Renal cortex interstitium (tissue), 15 donors: ENCODE measurements at places on chromosomes 4 and X. TPM values are rescaled to one million over a fixed set of nuclear protein-coding genes. Genes with fewer than 3 reads are reported as not detected.

The TMSB15A gene
- 46.8 TPM for polyA plus RNA-seq

The PDGFRA gene
- 160 TPM for polyA plus RNA-seq

The MAGEA8 gene
- polyA plus RNA-seq = 0.19 TPM

The TENM3 gene
- polyA plus RNA-seq = 16.6 TPM

The PNCK gene
- 8.4 TPM for polyA plus RNA-seq

The F8A3 gene
- polyA plus RNA-seq = 8.0 TPM

The RPGR gene
- 21.6 TPM for polyA plus RNA-seq

The FRG2 gene
- polyA plus RNA-seq = not detected

The ETNPPL gene
- polyA plus RNA-seq = 0.33 TPM

The CDKL2 gene
- polyA plus RNA-seq = 10.8 TPM

The VEGFD gene
- polyA plus RNA-seq = 0.33 TPM

DNA sequence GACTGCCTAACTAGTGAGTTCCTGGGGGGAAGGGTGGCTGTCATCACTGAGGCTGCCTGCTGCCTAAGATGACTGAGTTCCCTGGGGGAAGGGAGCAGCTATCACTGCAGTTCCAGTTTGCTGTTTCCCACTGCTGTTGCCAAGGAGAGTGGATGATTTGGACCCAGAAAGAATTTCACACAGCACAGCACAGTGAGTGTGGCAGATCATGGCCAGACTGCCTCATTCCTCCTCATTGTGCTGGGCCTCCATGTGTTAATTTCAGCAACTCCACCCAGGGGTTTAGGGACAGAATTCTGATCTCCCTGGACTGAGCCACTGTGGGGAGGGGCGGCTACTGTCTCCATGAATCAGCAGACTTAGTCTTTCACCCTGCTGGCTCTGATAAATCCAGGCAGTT lies 125.0 kb downstream of the TEX13C start:
- DNase-seq = no peak

DNA sequence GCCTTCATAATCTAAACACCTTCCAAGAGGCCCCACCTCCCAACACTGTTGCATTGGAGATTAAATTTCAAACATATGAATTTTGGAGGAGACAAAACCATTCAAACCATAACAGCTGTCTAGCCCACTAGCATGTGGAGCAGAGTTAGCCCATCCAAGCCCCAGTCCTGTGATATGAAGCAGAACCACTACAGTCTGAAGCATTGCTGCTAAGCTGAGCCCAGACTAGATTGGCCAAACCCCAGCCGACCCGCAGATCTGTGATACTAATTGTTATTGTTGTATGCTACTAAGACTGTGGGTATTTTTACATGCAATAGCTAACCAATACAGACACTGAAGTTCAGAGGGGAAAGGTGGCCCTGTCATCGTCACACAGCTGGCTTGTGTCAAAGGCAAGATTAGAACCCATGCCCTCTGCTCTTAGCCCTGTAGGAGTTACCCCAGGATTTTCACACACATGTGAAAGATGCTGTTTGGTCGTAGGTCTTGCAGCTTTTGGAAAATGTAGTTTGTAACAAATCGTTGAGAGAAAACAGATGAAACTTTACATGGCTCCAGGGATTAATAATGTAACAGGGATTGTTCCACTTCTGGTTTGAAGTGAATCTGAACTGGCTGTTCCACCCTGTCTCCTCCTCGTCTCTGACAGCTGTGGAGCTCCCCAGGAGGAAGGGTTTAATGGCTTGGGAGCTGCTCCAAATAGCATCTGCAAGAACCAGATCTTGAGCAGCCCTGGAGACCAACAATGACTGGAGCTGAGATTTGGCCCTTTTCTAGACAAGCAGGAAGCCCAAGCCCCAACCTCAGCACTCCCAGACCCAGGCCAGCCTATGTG lies 517.5 kb downstream of the MID1IP1 start:
- no peak for DNase-seq

DNA sequence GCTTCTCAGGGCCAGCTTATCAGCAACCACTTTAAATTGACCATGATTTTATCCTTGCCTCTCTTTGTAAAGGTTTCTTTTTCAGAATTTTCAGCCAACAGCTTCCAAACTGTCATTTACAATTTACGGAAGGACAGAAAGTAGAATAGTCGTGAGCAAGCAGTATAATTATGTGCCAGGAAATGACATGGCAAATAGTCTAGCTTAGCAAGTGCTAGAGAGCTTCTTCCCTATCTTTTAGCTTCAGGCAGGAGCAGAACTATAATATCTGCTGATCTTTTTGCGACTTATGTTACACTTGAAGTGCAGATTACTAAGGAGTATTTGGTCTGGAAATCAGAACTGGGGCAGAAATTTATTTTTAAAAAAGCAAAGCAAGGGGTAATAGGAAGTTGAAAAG lies 123.0 kb upstream of the AP1S2 start:
- no peak for DNase-seq

- DNase-seq = no peak
Measured at GRCh38 chrX:148728901-148729300, 228.5 kb downstream of the AFF2 start.

DNA sequence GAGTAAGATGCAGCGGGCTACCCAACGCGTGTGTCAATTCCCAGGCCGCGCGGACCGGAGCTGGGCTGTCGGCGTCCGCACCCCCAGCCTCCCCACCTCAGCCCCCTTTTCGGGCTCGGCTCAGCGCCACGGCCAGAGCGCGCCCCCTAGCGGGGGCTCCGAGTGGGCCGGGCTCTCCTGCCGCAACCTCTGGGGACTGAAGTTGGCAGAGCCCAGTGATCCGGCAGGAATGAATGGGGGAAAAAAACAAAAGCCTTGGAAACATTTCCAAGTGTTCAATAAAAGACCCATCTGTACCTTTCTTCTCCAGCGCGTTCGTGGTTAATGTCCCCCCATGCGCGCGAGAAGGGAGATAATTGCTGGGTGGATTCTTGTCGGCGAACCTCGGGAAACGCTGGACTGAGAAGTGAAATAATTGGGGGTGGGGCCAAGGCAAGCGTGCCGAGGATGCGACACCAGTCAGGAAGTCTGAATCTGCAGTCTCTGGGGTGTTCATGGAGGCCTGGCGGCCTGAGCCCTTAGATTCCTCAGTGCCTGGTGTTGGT lies 5.2 kb upstream of the ARX start:
- no peak for DNase-seq

DNA sequence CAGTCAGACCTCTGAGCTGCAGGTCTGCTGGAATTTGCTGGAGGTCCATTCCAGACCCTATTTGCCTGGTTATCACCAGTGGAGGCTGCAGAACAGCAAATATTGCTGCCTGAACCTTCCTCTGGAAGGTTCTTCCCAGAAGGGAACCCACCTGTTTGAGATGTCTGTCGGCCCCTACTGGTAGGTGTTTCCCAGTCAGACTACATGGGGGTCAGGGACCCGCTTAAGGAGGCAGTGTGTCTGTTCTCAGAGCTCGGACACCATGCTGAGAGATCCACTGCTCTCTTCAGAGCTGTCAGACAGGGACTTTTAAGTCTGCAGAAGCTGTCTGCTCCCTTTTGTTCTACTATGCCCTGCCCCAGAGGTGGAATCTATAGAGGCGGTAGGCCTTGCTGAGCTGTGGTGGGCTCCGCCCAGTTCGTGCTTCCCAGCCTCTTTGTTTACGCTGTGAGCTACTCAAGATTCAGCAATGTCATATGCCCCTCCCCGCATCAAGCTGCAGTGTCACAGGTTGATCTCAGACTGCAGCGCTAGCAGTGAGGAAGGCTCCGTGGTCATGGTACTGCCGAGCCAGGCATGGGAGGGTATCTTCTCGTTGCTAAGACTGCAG lies 44.1 kb upstream of the KDR start:
- DNase-seq = no peak

DNA sequence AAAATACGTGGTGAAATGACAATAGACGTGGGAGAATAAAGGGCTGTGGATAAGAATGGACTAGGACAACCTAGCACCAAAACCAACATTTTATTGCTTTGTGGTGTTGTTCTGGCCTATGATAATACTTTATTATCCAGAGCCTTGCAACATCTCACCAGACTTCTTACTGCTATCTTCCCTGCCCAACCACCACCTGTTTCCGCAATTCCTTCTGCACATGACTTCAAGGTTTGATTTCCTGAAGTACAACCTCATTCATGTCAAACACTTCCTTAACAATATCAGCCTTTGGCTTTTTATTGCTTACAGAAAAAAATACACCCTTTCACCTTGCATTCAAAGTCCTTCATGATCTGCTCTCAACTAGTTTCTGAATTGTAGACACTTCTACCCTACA lies 84.8 kb downstream of the RTL3 start:
- DNase-seq = no peak

GRCh38 chrX:22059775-22060174 lies 27.6 kb downstream of the PHEX start:
- no peak for DNase-seq

DNA sequence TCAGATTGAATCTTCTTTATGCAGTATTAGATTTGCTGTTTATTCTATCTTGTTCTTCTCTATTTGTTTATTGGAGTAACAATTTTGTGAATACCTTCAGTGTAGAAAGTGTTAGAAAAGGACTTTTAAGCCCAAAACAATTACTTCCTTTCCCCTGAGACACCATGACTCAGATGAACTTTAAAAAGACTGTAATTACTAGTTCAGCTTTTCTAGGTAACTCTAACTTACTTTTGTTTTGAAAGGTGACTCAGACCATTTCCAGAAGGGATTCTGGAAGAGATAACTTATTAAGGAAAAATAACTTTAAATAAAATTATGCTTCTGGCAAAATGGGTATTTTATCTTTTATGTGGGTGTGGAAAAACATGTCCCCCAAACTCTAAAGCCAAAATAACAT lies 561.5 kb upstream of the PCDH10 start:
- DNase-seq = no peak

DNA sequence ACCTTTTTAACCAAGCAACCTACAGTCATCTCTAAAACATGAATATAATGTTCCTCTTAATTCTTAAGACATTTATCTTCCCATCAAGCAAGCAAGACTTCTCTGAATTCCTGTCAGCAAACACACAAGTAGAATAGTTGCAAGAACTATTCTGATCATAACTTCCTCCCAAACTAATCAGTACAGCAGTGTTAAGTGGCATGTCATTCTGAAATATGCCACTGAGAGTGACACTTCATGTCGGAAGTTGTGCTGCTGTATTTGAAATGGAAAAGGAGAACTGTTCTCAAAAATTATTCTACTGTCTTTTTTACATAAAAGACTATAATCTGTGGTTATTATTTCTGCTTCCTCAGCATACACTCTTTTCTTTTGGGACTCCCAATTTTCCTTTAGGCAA lies 546.6 kb downstream of the PCDH18 start:
- DNase-seq = no peak

- DNase-seq = no peak
Measured at GRCh38 chr4:52982255-52982945, 120.3 kb downstream of the RASL11B start.

GRCh38 chr4:57544811-57545654 lies 434.8 kb upstream of the IGFBP7 start:
- DNase-seq = no peak

DNA sequence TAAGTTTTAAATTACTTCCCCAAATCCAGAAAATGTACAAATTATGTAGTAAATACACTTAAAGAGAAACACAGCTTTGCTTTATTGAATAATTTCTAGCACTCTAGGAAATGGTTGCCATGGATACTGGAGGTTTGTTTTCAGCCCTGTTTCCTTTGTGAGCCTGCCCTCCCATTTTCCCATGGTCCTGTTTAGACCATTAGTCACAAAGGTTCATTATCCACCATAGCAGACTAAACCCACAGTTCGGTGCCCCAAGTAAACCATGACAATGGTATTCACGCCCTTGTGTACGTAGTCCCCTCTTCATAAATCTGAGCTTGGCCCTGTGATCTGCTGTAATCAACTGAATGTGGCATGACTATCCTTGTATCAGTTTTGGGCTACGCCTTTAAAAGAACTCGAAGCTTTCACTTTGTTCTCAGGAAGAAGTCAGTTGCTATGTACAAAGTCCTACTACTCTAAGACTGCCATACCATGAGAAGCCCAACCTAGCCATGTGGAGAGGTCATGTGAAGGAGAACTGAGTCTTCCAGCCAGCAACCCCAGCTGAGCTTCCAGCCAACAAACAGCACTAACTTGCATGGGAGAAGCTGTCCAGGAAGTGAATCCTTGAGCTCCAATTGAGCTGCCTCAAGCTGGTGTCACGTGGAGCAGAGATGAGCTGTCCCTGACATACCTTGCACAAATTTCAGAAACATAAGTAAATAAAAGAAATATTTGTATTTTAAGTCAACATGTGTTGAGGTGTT lies 300.4 kb downstream of the LDB2 start:
- DNase-seq = no peak

GRCh38 chrX:72028701-72029470 lies 102.8 kb downstream of the RTL5 start:
- DNase-seq = no peak

GRCh38 chr4:2352171-2352570 lies 66.3 kb downstream of the ZFYVE28 start:
- DNase-seq = no peak

DNA sequence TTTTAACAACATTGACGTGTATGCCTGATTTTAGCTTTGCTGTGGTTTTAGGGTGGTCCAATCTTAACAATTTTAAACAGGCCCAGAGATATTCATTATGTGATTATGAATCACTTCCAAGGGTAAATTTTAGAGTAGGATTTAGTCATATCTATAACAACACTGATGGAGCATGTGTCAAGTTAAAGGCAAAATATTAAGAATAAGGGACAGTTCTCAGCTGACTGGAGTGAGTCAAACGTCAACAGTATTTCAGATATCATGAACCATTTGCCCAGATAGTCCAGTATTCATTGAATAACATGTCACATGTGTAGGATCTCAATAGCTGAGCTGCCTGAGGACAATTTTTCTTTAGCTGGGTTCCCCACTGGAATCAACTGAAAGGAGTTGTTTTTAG lies 61.3 kb upstream of the VCX2 start:
- DNase-seq = no peak

DNA sequence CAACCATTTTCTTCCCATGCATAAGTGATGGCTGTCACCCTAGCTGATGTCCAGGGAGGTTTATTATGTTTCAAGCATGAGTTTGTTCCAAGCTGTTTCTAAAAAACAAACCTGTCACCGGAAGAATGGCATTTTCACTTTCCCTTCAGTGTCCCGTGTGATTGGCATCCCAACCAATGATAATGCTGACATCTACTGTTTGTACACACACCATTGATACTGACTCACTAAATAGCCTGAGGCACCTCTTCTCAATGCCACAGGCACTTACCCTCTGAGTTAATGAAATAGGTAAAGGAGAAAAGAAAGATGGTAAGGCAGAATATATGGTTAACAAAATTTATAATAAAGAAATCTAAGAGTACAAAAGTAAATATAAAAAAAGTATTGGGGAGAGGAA lies 23.1 kb upstream of the VCX2 start:
- no peak for DNase-seq

- DNase-seq = no peak
Measured at GRCh38 chr4:144591401-144591800, 54.6 kb upstream of the HHIP start.

- no peak for DNase-seq
Measured at GRCh38 chrX:20796450-20796849, 529.7 kb upstream of the RPS6KA3 start.
